ENCODE measurements at places on chromosomes 6 and 20.

DNA sequence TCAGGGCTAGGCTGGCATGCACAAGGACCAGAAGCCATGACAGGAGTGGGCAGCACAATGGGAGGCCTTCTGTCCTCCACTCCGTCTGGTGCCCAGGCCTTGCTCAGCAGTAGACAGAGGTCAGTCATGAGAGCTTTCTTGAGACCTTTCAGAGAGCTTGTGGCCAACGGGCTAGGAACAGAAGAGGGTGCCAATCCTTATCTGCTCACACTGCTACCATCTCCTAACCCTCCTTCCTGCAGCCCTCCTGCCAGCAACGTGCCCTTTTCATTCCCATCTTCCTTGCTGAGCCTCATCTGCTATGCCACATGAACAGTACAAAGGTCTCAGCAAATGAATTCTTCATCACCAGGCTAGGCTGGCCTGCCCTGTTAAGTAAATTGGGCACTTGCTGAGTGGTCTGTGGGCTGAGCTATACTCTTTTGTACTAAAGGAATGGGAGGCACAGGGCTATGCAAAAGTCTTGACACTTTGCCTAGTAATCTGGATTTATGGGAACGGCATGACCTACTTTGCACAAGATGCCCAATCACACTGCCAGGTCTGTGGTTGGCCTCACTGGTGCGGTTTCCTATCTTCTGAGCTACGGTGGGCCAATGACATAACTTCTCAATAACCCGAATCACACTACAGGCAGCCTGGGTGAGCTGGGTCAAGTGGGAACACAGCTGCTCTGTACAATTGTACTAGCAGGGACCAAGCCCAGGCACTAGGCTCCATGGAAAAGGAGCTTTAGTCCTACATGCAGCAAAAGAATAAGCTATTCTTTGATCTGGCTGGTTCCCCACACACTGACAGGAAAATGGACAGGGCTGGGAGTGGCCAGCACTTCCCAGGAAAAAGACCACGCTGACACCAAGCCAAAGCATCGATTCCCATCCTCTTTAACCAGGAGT, 47.8 kb downstream of the ELOVL5 start:
- DNase-seq, result peak; percentile 59

DNA sequence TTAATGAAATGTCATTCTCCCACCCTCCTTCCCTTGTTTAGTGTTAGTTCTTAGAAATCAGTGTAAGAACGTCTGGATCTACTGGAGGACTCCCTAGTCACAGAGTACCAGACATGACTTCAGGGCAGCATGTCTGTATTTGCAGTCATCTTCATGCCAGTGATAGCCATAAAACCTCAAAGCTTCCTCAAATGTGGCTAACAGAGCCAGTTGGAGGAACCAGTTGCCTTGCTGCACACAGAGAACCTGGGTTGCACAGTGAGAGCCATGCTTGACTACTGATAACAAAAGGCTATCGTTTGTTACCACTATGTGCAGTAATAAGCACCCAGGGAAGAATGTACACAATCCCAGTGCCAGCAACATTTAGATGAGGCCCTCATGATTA, 20.1 kb downstream of the NT5E start:
- DNase-seq, result no peak

GRCh38 chr6:21808045-21808470, 214.5 kb downstream of the SOX4 start:
- no peak for DNase-seq

DNA sequence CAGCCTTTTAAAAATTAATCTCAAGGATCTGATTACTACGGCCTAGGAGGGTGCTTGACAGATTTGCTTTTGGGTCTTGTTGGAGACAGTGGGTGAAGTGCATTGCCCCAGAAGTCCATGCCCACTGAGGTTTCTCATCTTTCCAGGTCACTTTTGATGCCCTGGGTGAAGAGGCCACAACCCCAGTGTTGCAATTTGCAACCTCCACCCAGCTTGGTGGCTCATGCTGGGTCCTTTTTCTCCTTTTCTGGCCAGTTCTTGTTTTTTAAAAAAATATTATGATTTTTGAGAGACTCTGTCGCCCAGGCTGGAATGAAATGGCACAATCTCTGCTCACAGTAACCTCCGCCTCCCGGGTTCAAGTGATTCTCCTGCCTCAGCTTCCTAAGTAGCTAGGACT, 9.4 kb downstream of the STX11 start:
- no peak for DNase-seq
